Stimulated activated CD4-positive, alpha-beta T cell treated with anti-CD3 and anti-CD28 coated beads, TNF-alpha, amount 100 ng/mL, for 24 hours (primary cell): ENCODE measurements at places on chromosomes 2 and 18.

DNA sequence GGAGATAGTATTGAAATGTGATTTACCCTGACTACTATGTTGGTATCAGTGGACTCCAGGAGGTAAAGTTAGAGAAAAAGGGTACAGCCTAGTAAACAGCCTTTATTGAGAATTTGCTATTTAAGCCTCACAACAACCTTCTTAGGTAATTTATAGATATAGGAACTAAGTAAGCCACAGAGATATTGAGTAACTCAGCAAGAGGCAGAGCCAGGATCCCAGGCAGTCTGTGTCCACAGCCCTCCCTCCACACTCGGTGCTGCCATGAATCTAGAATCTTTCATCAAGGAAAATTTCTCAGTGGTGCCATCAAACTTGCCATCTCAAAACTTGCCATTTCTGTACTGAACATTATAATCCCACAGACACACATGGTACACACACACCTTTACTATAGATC lies 170.9 kb downstream of the CAPN13 start:
- no peak for DNase-seq

- DNase-seq: no peak
These were observed 5.6 kb downstream of the PPP4R1 start for GRCh38 chr18:9608728-9609127.

GRCh38 chr2:229057976-229058553 lies 213.0 kb downstream of the PID1 start:
- no peak for DNase-seq

DNA sequence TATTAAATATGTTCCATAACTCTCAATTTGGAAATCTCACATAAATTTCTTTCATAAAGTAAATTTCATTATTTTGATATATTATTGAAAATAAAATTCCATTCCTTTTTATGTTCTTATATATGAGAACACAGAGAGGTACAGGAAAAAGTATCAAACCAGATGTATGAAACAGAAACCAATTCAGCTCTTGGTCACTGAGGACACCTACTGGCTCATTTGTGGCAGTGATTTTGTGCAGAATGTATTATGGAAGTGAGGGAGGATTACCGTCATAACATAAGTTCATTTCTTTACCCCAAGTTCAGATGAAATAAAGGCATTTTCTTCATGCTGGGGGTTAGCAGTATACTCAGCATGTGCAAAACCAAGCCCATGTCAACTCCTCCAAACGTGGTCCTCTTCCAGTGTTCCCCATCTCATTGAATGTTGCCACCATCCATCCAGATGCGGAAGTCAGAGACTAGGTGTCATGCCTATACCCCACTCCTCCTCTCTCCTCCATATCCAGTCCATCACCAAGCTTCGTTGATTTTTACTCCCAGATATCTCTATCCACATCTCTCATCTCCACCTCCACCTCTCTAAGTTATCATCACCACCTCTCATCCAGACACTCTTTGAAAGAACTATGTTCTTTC lies 41.7 kb upstream of the MALL start:
- no peak for DNase-seq

GRCh38 chr18:61893971-61894750 lies 1.4 kb upstream of the RNF152 start:
- peak; percentile 65 for DNase-seq

GRCh38 chr2:80499095-80499494 lies 194.5 kb upstream of the LRRTM1 start:
- DNase-seq: no peak

- DNase-seq: no peak
These were observed 308.7 kb downstream of the LPIN1 start for GRCh38 chr2:12054956-12055618.

DNA sequence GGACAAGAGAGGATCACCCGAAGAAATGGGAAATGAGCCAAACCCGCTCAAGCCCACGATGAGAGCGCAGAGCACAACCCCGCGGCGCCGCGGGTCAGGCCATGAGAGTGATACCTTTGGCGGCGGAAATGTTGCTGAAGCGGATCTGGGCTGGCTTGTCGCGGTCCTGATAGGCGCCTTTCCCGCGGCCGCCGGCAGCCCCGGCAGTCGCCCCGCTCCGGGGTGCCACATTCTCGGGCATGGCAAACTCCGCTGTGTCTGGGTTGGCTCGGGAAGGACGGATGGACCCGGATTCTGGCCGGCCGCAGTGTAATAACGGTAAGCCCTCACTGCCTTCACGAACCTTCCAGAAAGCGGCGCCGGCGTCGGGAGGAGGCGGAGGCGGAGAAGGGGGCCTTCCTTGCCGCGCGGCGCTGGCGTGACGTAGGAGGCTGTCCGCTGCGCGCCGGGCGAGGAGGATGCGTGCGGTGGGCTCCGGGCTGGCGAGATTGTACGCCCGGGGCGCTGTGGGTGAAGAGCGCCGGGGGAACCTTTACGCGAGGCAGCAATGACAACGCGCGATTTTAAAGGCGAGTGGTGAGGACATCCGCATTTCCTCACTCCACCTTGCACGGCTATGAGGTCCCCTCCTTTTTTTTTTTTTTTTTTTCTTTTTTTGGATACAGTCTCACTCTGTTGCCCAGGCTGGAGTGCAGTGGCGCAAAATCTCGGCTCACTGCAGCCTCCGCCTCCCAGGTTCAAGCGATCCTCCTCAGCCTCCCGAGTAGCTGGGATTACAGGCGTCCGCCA lies at the start of gene CCT4:
CCT4 (minus strand) TSS at position 390 of the 789 bp plus-strand sequence; CDS start at position 241, 149 bp downstream.
- DNase-seq: peak; percentile 82

GRCh38 chr2:176140513-176141317 lies 10.6 kb upstream of the HOXD4 start:
- DNase-seq: peak; percentile 8

DNA sequence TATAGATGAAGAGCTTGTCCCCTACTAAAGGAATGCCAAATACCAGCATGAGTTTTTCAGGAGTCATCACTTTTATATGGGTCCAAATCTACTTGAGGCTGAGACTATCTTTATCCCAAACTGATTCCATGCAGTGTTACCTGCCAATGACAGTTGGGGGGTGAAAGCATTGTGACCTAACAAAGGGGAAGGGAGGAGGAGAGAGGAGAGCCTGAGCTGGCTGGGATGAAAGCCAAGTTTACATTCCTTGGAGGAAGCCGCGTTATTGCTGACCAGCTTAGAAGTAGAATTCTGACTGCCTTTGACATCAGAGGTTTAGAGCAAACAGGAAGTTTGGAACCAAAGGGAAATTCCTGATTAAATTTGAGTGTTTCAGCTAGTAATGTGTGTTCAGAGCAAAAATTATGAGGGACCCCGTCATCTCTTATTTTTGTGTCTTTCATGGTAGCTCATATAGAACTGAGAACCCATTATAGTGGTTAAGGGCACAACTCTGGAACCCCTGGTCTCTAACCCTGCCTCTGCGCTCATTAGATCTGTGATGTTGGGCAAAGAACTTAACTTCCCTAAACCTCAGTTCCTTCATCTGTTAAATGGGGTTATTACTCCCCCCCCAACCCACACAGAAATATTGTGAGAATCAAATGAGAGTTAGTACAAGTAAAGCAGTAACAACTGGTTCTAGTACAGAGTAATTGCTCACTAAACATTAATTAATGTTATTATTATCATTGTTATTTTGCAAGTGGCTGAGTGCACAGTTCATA lies 199.3 kb upstream of the EPAS1 start:
- no peak for DNase-seq

- DNase-seq: no peak
These were observed 76.5 kb upstream of the EPB41L3 start for GRCh38 chr18:5620289-5620688.

DNA sequence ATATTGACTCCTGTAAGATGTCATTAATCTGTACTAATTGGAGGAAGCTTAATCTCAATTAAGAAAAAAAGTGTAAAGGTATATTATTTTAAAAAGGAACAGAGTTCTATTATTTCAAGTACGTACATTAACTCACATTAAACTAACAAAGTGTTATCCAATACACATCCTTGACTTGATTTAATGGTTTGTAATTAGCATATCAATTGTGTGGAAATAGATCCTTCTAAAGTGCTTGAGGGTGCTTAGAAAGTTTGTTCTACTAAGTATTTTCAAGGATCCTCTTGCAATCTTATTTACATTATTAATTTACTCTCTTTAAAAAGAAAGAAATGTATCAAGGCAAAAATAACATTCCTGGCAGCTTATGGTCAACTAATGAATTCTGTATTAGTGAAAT lies 720.3 kb downstream of the KCNJ3 start:
- DNase-seq: no peak

DNA sequence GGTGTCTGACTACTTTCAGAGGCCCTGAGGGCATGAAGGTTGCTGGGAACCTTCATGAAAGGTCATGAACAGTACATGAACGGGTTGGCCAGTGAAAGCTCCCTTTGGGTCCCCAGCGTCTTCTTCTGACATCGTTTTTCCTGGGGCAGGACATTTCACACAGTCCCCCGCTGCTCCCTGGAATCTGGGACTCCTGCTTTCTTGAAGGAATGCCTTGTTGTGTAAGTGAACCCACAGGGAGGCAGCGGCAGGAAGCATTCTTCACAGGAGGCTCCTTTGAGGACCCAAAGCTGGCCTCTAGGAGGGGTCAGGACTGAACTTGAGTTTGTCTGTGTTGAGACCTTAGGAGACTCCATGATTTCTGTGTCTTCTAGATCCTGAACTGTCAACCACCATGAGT lies 144.3 kb downstream of the KCNE4 start:
- DNase-seq: no peak

GRCh38 chr2:30729031-30729430 lies 78.2 kb downstream of the CAPN13 start:
- DNase-seq: no peak

DNA sequence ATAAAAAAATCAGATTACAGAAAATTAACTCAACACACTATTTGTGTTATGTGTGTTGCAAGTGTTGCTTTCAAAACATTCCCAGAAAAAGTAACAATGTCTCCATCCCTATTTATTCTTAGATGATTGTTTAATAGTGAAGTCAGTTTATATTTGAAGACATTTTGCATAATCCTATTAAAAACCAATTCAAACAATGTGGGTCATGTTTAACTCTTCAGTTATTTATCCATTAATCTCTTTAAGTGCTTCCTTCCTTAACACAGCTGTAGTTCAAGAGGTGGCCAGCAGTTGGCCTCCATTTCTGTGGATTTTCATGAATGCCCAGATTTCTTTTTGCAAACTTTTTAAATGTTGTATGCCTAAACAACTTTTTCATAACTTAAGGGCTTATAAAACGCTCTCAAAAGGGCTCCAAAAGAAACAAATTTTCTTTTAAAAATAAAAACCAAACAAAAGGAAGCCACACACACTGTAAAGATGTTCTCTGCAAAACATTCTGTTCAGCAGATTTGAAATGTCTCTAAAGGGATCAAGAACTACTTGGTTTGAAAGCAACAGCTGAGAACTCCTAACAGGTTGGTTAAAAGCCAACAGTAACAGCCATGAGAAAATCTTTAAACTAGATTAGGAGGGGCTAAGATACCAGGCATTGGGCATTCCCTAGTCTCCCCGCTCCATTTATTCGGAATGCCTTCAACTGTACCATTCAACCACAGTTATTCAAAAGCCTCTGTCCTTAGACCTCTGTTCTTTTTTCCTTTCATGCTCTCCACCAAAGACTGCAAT lies 71.5 kb downstream of the THADA start:
- DNase-seq: no peak

DNA sequence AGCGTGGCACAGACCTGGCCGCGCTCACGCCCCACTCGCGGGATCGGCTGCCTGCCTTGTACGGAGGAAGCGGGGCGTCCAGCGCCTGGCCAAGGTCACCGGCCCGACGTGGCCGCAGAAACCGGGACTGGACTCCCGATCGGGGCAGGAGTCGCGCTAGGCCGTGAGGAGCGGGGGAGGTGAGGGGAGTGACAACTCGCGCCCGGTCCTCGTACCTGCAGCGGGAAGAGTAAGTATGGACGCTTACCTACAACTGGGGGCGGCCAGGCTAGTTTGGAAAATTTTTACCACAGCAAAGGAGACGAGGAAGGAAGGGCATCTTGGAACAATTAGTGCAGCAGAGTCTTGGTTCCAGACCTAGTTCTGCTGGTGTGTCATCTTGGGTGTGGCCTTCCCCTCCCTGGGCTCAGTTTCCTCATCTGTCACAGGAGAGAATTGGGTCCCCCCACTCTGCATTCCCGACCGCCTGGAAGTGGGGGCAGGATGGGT lies 693 bp downstream of the UBE2F start:
- no peak for DNase-seq

GRCh38 chr2:20471148-20471547 lies 24.3 kb downstream of the RHOB start:
- DNase-seq: no peak

DNA sequence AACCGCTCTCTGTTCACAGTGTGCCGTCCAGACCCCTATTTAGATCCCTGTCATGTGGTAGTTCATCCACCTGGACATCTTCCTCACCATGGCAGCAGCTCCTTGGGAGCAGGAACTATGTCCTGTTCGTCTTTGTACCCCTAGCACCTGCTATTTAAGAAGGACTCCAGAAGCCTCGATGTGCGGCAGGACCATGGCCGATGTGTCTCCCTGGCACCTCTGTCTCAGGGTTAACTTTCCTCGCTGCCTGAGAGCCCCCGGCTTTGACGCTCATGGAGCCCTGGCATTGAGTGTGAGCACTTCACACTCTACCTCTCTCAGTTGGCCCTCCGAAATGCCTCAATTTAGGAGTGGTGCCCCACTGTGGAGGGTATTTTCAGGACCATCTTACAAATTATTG lies 152.0 kb downstream of the FAM210A start:
- no peak for DNase-seq

- no peak for DNase-seq
These were observed 730 bp downstream of the ODC1 start for GRCh38 chr2:10447300-10447894.

DNA sequence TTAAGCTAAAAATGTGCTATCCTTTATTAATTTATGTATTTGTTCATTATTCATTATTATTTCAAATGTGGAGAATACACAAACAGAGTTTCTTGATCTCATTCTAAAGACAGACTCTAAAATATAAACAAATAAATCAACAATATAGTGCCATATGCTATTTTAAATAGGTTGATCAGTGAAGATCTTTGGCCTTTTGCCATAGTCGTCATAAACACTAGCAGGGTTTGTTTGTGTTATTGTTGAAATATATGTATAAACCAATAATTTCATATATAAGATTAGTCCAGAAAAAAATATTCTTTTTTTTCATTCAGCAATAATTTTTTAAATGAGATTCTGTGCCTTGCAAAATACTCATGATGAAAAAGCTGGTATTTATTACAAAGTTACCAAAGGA lies 62.1 kb upstream of the KYNU start:
- no peak for DNase-seq

GRCh38 chr2:10552220-10552870 lies 104.2 kb upstream of the ODC1 start:
- DNase-seq: no peak

- DNase-seq: no peak
These were observed 41.3 kb downstream of the PSMG2 start for GRCh38 chr18:12744103-12744502.

DNA sequence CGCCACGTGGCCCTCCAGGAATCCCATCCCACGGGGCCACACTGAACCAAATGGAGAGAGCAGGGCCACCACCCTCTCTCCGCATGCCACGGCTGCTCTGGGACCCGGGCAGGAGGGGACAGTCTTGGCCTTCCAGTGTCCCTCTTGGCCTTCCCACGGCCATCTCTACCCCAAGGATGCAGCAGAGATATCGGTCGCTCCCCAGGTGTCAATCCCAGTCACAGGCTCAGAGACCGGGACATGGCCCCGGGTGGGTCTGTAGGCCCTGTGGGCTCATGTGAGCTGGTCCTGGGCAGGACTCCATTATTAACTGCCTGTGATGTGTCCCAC lies 15.3 kb downstream of the CAPN10 start:
- DNase-seq: no peak

- DNase-seq: no peak
These were observed 36.8 kb upstream of the UNC80 start for GRCh38 chr2:209734805-209735204.

GRCh38 chr2:237527233-237527632 lies 39.1 kb upstream of the PRLH start:
- DNase-seq: no peak
